ENCODE measurements at places on chromosomes 12 and 14.

DNA sequence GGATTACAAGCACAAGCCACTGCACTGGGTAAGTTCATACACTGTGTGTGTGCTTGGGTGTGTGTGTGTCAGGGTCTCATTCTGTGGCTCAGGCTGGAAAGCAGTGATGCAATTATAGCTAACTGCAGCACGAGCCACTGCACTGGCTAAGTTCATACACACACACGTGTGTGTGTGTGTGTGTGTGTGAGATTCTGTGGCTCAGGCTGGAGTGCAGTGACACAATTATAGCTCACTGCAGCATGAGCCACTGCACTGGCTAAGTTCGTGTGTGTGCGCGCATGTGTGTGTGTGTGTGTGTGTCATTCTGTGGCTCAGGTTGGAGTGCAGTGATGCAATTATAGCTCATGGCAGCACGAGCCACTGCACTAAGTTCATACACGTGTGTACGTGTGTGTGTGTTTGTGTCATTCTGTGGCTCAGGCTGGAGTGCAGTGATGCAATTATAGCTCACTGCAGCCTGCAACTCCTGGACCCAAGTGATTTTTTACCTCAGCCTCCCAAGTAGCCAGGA lies 85.4 kb downstream of the HECTD1 start:
- DNase-seq, result peak; percentile 62

DNA sequence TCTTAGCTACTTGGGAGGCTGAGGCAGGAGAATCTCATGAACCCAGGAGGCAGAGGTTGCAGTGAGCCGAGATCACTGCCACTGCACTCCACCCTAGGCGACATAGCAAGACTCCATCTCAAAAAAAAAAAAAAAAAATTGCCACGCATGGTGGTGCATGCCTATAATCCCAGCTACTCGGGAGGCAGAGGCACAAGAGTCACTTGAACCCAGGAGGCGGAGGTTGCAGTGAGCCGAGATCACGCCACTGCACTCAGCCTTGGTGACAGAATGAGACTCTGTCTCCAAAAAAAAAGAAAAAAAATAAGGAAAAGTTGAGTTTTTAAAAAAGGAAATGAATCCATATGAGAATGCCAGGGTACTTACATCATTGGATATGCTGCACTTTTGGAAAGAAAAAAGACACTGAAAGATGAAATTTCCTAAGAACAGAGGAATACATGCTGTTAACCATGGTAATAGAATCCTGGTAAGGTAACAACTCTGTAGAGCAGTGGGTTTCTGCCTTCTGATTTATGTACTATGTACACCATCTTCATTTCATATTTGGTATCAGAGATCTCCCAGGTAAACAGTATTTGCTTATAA lies 222.7 kb downstream of the ERC1 start:
- no peak for DNase-seq

DNA sequence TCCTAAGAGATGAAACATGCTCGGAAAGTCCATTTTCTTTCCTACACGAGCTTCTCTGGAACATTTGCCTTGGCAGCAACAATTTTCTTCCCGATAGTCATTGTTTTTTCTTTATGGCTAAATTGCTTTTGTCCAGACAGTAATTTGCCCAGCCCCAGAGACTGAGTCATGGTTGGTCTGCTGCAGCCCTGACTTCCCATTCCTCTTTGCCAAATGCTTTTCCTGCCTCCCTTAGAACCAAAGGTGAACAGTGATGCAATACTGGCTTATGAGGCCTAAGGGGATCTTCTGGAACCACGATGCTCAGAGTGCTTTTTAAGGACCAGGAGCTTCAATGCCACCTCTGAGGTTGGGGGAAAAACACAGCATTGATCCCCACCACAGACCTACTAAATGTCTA lies 1599.6 kb upstream of the TMEM132C start:
- DNase-seq, result peak; percentile 17

GRCh38 chr14:34174973-34175372 lies 224.1 kb upstream of the EGLN3 start:
- no peak for DNase-seq

GRCh38 chr14:58557242-58557641 lies 80.5 kb upstream of the DACT1 start:
- no peak for DNase-seq

Data from fibroblast of lung (primary cell).